ENCODE measurements at places on chromosomes 7 and 10.

- DNase-seq: peak; percentile 24
Observed at GRCh38 chr7:97187067-97187466, 69.6 kb downstream of the SDHAF3 start.

DNA sequence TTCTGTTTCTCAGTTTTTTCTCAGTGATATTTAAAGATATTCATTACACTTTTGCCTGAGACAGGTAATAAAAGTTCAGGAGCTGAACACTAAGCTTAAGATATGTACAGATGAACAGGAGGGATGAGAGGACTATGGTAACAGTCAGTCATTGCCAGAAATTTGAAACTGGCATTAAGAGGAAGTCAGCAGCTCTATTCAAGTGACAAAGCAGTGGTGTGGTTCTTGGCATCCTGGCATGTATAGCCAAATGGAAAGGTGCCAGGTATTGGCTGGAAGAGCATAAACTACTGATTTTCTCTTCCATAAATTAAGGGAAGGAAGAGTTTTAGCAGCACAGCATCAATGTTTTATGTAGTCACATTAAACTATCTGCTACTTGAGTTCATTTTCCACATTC, 22.7 kb downstream of the HOXA1 start:
- DNase-seq: no peak

- DNase-seq: no peak
Observed at GRCh38 chr10:73962386-73962785, 35.5 kb upstream of the VCL start.

DNA sequence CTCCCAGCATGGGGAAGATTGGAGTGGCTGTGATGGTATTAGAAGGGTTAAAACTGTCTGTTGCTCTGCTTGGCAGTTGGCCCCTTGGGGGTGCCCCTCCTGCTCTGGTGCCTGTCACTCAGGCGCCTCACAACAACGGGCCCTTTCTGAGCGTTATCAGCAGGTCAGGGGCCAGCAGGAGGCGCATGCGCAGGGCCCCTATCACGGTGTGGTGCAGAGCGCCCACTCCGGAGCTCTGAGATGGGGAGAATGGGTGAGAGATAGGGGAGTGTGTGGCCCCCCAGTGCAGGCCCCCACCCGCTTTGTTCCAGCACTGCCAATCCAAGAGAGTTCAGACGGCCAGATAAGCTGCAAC, 24.8 kb downstream of the GBX1 start:
- no peak for DNase-seq

DNA sequence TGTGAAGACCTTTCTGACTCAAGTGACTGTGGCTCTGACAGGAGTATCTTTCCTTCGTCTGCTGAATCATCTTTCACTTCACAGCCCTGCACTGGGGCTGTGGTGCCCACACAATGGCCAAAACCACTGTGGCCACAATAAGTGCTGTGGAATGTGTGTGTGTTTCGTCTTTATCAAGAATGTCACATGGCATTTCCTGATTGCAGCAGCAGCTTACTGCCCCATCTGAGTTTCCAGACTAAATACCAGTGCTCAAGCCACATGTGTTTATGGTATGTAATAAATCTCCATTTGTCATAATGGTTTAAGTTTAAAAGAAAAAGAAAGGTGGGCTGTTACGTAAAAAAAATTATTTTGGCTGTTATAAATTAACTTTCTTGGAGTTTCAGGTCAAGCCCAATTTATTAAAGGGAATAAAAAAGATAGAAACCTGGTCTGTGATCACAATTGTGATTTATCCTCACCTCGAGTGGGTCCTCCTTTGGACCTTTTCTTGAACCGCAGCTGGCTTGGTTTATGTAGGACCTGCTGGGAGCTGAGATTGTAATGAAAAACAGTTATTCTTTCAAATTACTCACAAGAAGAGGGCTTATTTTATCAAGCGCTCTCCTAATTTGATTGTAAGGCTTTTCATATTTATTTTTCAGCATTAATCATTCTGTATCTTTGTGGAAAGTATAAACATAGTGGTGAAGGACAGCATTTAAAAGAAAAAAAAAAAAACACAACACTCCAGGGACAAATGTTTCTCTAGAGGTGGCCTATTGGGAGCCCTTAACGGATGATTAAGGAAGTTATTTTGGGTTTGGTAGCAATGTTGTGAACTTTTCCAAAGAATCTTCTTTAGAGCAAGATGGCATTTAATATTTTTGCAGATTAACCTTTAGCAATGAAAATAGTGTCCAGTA, 116.2 kb downstream of the LRMDA start:
- DNase-seq: peak; percentile 62

DNA sequence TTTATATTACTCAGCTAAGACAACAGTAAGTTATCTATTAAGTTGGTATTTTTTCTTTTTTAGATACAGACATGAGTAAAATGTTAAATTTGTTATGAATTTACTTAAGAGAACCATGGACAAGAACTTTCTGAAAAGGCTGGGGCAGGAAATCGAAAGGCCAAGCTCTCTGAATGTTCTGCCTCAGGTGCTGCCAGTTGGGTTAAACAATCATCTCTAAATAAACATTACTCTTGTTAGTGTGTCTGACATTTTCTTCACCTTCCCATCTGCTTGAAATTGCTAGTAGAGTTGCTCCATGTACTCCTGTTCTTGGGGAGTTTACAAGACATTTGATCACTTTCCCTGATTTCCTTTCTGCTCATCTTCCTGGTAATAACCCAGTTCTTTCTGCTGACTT, 87.5 kb downstream of the ANKRD7 start:
- DNase-seq: no peak

DNA sequence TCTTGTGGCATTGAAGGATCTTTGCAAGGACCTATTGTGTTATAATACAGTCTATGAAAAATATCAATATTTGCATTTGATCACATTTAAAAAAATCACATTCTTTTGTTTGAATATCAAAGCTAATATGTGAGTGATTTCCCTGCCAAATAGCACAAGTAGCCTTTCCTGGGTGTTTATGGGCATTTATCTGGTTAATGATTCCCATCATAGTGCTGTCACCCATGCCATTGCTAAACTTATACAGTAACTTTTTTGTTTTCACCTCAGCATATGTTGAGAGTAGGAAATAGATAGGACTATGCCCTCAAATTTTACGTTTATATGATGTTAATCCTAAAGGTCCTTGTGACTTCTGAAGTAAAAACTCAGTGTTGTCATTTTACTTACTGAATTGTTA, 136.9 kb downstream of the CFTR start:
- DNase-seq: no peak

GRCh38 chr10:70132098-70133029, at the start of gene AIFM2:
Gene AIFM2, minus strand, starts transcription at chr10:70132825. Its CDS starts 8,741 bp downstream, at chr10:70124084.
- DNase-seq: no peak

DNA sequence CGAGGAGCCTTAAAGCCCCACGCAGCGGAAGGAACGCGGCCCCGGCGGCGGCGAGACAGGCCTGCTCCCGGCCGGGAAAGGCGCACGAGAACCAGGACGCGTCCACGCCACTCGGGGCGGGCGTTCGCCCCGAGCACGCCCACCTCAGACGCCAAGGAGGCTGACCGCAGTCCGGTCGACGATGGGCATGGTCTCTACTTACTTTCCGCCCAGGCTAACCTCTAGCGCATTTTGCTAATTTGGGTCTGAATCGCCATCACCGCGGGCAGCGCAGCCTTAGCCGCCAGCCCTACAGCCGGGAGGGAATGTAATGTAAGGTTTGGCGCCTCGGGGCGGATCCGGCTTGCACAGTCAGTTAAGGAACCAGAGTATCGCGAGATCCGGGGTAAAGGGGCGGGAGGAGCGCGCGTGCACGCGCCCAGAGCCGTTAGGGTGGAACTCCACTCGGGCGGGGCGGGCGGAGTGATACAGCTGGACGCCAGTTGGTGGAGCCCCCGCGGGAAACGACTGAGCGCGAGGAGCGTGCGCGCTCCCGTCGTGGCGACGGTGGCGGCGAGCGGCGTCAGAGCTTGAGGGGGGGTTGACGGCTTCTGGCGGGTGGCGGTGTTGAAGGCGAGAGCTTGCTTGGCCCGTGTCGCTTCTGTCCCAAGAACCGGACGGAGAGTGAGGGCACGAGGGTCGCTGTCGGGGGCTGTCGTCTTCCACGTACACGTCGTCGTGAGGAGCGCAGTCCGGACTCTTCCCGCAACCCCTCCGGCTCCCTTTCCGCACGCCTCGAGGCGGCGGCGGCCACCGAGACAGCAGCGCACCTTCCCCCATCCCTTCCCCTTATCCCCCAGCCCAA, at the start of gene LUC7L2:
LUC7L2 (plus strand) TSS at position 529 of the 844 bp plus-strand sequence. CDS start 368 bp downstream, outside the sequence.
- peak; percentile 88 for DNase-seq

DNA sequence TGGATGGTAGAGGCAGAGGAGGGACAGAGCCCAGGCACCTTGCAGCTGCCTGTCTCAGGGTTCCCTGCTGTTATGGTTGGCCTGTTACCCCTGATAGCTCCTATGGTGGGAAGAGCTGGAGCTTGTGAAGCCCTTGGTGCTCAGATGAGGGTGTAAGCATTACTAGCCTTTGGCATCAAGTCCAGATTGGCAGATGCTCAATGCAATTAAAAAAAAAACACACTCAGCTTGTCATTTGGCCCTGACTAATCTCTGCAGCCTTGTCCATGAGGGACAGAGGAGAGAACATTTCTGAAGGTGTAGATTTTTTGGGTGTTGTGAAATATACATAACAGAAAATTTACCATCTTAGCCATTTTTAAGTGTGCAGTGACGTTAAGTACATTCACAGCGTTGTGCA, 86.3 kb downstream of the PLPP4 start:
- DNase-seq: no peak

DNA sequence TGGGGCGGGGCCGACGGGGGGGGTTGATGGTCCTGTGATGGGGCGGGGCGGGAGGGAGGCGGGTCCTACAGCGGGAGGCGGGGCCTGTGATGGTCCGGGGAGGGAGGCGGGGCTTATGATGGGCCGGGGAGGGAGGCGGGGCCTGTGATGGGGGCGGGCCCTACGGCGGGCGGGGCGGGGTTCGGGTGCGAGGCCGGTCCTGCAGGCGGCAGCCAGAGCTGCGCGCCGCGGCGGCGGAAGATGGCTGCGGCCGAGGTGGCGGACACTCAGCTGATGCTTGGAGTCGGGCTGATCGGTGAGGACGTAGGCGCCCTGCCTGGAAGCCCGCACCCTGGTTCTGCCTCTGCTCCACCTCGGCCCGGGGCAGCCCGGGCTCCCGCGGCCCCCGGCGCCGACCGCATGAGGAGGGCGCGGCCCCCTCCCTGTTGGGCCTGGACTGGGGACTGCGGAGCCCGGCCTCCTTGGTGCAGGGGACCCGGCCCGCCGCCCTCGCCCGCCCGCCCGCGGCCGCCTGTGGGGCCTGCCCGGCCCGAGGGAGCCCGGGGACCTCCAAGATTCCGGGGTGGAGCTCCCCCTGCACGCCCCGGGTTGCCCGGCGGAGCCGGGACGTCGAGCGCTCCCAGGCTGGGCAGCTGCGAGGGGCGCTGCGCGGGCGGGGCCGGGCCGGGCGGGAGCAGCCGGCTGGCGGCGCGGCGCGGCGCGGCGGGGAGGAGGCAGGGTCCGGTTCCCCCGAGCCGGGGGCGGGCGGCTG, at the start of gene DENND10:
DENND10 (plus strand) TSS at position 211 of the 751 bp plus-strand sequence; CDS start at position 241, 30 bp downstream.
- no peak for DNase-seq

DNA sequence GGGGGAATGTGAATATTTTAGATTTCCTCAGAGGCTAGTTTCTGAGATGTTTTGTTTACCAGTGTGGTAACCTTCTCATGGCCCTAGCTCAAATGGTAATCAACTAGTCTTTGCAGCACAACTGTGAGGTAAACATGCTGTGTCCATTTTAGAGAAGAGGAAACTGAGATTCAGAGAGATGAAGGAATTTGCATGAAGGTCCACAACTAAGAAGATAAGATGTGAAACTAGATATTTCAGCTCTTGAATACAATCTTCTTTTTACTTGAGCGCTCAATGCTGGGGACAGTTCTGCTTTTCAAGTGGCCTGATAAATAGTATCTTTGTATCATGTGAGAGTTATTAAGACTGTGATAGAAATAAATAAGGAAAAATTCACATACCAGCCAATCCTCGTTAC, 245.4 kb downstream of the AUTS2 start:
- DNase-seq: no peak

GRCh38 chr10:4771554-4772201, 54.3 kb upstream of the AKR1E2 start:
- DNase-seq: no peak

- no peak for DNase-seq
Observed at GRCh38 chr10:109770663-109771062, 152.6 kb downstream of the XPNPEP1 start.

DNA sequence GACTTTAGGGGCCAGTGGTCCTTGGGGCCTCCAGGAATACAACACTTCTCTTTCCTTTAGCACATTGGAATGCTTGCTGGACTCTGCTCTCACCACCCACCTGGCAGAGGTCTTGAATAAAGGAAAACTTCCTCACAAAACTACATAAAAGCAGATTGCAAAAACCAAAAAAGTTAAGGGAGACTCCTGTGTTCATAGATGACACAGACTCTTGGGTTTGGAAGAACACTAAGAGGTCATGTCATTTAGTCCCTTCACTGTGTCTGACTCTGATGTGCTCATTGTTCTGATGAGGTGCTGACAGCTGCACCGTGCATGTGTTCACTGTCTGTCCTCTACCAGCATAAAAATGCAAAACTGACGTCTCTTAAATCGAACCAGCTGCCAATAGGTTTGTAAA, 11.4 kb downstream of the BLNK start:
- no peak for DNase-seq

- no peak for DNase-seq
Observed at GRCh38 chr10:64303566-64303965, 782.4 kb downstream of the REEP3 start.

- DNase-seq: no peak
Observed at GRCh38 chr7:105677817-105678573, 96.7 kb upstream of the EFCAB10 start.

GRCh38 chr7:50640256-50640655, 75.1 kb upstream of the DDC start:
- no peak for DNase-seq

DNA sequence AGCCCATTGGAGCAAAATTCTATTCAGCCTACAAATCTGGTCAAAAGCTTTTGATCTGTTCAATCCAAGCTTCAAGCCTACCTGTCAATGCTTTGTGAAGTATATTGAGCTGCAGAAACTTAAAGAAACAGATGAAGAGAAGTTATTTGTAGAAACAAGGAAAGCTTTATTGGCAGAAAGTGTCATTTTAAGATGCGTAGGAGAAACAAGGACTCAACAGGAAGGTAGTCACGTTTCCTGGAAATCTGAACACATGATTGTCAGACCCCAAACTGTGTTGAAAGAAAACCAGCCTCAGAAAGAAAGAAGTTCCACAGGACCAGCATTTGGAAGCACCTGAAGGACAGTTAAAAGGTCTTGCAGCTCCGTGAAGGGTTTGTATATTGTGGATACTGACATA, 34.8 kb upstream of the PURB start:
- DNase-seq: no peak
